ENCODE measurements at places on chromosomes 3 and 15. TPM values are rescaled to one million over a fixed set of nuclear protein-coding genes. Genes with fewer than 3 reads are reported as not detected.

ROBO1 gene
- total RNA-seq: 0.95 TPM

GOLGA6C gene
- total RNA-seq: not detected

DNA sequence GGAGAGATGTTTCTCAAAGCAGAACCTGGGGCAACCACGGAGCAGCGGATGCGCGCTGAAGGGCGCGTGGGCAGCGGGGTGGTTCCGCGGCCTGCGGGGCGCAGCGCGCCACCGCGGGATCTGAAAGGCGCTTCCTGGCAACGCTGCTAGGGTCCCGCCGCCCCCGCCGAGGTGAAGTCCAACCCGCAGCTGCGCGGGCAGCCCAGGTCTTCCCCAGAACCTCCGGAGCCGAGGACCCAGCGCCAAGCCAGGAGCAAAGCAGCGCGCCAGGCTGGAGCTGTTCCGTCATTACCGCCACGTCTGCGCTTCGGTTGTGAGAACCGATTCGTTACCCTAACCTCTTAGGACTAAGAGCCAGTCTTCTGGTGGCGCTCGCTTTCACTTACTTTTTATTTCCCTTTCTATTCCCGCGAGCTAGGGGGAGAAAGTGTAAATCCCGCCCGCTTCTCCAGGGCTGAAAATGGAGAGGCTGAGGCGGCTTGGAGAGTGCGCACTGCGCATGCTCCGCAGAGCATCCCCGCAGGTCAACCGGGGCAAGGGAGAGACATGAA is 3.2 kb upstream of the GABRG3 start:
- DNase-seq: no peak

- DNase-seq: no peak
Measured at GRCh38 chr3:101940521-101941317, 91.4 kb downstream of the NFKBIZ start.

DNA sequence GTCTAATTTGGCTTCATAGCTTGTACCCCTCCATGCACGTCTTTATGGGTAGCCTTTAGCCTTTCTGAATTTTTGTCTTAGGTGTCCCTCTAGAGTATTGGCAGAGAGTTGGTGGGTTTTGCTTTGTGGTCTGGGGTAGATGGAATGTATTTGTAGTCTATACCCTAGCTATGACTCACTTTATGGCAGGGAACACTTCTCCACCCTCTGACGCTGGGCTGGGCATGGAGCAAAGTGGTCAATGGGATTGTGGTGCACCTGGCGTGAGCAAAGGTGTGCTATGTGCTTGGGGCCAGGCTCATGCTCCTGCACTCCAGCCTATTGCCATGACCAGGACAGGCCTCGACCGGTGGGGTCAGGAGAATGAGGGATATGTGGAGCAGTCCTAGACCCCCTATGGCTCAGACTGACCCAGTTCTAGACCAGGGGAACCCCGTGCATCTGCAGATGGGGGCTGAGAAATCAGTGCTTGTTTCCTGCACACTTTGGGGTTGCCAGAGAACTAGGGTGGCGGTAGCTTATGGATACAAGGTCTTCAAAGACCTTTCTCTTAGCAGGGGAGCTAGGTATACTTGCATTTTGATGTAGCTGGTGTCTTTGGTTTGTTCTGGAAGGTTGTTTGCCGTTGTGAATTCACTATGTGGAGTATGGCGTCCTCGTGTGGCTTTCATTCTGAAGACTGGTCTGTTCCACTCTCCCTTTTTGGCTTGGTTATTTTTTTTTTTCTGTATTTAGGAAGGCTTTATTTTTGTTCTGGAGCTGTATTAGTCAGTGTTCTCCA is 49.4 kb upstream of the RPL32 start:
- no peak for DNase-seq

GRCh38 chr3:79027593-79027992 is 740.2 kb downstream of the ROBO1 start:
- no peak for DNase-seq

DNA sequence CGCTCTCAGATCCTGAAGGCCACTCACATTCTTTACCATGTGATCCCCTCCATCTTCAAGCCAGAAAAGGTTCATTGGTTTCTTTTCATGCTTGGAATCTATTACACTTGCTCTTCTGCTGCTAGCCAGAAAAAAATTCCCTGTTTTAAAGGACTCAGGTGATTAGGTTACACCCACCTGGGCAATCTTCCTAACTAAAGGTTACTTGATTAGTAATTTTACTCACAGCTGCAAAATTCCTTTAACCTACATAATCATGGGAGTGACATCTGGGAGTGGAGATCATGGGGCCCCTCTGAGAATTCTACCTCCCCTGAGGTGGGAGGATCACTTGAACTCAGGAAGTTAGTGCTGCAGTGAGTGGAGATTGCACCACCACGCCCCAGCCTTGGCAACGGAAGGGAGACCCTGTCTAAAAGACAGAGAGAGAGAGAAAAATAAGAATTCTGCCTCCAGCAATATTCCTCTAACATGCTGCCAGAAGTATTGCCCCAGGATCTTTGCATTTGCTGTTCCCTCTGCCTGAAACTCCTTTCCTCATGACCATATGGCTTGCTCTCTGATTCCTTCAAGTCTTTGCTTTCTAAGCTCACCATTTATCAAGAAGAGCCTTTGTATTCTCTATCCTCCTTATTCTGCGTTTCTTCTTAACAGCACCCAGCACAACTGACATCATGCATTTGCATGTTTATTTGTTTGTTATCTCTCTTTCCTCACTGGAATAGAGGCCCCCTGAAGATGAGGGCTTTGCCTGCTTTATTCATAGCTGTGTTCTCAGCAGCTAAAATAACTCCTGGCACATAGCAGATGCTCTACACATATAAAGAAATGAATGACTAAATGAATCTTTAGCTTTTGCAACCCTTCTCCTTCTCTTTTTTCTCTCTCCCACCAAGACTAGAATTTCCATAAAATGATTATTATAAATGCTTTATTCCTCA is 68.2 kb downstream of the EDEM1 start:
- no peak for DNase-seq
